ENCODE measurements at places on chromosomes 1 and 21. TPM values are rescaled to one million over a fixed set of nuclear protein-coding genes. Genes with fewer than 3 reads are reported as not detected.

DNA sequence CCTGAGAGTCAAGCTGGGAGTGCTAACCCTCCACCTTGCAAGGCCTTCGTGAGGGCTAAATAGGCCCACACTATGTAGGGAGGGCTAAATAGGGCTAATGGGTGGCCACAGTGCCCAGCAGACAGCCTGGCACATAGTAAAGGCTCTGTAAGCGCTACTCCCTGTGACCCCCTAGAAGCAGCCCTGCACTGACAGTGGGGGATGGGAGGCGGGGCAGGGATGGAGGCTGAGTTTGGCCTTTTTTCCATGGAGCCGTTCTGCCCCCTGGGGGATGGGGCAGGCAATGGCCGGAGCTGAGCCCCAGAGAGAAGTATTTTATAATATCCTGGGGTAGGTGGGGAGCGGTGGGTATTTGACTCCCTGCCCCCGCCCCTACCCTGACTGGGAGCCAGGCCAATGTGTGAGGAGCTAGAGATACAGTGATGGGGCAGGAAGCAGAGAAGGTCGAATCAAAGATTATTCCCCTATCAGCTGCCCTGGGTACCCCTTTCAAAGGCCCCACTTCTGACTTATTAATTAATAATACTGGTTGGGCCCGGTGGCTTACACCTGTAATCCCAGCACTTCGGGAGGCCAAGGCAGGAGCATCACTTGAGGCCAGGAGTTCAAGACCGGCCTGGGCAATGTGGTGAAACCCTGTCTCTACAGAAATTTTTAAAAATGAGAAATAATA, 42.3 kb downstream of the LACTBL1 start:
- DNase-seq = peak; percentile 10

DNA sequence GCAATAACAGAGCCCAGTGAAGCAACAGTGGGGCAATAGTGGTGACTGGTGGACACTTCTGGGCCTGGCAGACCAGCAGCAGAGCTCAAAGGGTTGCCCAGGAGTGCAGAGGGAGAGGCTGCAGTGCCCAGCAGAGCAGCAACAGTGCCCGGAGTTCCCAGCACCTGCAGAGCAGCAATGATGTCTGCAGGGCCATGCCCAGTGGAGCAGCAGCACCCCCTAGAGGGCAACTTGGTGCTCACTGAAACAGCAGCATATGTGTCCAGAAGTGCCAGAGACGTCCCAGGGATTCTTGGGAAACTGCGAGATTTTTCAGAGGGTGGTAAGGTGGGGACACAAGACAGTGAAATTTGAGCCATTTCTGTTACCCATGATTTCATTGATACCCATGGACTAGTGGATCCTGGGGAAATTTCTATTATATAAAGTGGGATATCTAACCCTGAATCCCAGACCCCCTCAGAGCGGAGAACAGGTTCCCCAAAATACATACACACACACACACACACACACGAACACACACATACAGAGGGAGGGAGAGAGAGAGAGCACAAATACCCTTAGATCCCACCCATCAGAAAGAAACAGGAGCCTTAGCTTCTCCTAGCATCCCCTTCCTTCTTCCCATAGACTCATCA, 156.9 kb upstream of the GJB5 start:
- DNase-seq = peak; percentile 48

GRCh38 chr1:89310976-89311375, 38.3 kb upstream of the GBP5 start:
- peak; percentile 32 for DNase-seq

GRCh38 chr1:72060466-72061245, 221.7 kb downstream of the NEGR1 start:
- DNase-seq = no peak

DNA sequence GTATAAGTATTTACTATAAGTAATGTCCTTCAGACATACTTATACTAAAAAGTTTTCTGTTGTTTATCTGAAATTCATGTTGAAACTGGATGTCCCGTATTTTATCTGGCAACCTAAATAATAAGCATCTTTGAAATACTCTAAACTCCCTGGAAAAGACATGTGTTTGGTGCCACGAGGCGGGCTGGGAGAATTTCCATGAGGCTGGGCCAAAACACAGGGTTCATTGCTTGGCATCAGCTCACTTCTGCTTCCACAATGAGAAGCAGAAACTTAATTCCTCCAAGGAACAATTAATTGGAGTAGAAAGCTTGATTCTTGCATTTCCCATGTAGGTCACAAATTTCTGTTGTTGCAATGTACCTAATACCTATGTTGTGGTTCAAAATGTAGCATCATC, 110.2 kb downstream of the PSMG1 start:
- DNase-seq = no peak

DNA sequence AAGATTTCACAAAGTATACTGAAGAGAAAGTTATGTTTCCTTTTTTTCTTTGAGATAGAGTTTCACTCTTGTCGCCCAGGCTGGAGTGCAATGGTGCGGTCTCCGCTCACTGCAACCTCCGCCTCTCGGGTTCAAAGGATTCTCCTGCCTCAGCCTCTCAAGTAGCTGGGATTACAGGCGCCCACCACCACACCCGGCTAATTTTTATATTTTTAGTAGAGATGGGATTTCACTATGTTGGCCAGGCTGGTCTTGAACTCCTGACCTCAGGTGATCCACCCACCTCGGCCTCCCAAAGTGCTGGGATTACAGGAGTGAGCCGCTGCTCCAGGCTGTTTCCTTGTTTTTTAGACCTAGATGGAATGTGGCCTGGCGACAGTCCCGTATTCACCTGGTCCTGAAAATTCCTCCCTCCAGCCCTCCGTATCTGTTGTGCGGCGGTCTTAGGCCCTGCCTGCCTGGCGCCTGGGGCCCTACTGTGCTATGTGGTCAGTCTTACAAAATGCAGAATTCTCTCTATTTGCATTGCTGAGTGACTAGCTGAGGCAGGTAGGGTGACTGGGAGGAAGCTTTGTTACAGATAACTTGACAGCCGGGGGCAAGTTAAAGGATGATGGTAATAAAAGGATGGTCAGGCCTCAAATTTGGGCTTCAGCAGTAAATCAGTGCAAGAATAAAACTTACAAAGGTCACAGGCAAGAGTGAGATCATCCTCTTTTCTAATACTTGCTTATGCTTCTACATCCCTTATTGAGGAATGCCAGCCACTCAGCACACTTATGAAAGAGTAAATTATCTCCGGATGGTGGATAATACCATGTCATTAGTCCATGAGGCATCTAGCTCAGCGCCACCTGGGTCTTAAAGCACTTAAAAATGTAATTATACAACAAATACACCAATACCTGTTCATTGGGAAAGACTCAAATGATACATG, 30.3 kb downstream of the PARK7 start:
- DNase-seq = no peak

GRCh38 chr1:2253036-2253796, 25.1 kb downstream of the SKI start:
- no peak for DNase-seq

DNA sequence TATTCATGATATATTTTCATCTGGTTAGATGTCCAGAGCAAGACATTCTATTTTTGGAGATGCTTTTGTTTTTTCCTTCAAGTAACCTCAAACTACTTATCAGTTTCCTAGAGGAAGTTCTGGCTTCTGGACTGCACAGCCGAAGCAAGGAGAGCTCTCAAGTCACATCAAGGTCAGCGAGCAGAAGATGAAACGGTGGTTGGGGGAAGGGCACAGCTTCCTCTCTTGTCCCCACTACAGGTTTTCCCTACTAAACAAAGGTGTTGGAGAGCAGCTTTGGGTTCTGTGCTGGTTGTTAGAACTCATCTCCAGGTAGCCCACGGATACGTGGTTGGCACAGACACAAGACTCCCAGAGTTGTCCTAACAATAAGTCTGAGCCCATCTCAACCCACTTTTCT, 5.1 kb upstream of the PLEKHO1 start:
- DNase-seq = no peak

DNA sequence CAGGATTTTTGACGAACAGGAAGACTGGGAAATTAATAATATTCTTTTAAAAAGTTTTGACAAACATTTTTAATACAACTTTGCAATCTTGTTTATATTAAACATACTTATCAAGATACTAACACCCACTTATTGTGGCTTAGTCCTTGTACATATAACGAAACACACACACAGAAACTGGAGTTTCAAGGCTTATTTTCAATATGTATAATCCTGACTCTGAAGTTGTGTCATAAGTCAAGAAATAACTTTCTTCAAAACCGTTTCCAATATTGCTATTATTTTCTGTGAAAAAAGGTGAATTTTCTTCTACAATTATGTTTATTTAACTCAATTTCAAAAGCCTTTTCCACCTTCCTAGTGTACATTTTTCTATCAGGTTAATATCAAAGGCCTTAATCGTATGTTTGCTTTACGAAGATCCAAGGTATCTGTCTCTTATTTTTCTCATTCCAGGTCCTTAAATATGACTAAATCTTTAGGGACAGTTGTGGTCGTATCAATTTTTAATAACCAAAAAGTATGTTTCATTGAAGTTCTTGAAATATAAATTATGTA, 1.8 kb downstream of the CDKN2C start:
- DNase-seq = no peak

DNA sequence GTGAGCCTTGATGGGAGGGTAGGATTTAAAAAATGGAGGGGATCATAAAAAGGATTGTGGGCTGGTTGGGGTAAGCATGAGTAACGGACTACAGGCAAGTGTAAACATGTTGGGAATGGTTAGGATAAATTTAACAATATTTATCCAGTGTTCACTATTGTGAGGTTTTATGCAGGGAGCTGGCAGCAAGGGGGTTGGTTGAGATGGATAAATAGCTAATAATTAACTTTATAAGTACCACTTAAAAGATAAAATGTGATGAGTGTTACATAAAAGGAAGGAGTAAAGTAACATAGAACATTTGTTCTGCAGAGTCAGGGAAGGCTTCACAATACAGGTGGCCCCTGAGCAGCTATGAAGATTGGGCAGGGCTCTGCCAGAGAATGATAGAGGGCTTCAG, 109.0 kb downstream of the NGF start:
- peak; percentile 73 for DNase-seq

DNA sequence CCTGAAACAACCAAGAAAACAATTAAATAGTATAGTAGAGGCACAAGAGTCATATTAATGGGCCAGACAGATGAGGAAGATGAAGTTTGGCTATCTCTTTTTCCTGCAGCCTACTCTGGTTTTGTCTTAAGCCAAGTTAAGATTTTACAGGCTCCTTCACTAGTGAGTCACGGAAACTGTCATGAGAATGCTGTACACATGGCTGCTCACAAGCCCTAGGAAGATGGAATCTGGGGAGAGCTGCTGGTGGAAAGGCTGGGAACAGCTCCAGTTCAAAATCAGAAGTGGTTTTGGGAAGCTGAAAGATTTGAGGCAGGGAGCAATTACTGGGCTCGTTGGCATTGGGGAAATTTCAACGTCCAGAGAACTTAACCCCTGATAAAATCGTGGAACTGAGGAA, 46.4 kb upstream of the S1PR1 start:
- DNase-seq = peak; percentile 16

- peak; percentile 53 for DNase-seq
These were observed at the start of gene EFHD2 for GRCh38 chr1:15409388-15410222. EFHD2 (plus strand) TSS chr1:15409888; CDS start chr1:15409972, 84 bp downstream.

DNA sequence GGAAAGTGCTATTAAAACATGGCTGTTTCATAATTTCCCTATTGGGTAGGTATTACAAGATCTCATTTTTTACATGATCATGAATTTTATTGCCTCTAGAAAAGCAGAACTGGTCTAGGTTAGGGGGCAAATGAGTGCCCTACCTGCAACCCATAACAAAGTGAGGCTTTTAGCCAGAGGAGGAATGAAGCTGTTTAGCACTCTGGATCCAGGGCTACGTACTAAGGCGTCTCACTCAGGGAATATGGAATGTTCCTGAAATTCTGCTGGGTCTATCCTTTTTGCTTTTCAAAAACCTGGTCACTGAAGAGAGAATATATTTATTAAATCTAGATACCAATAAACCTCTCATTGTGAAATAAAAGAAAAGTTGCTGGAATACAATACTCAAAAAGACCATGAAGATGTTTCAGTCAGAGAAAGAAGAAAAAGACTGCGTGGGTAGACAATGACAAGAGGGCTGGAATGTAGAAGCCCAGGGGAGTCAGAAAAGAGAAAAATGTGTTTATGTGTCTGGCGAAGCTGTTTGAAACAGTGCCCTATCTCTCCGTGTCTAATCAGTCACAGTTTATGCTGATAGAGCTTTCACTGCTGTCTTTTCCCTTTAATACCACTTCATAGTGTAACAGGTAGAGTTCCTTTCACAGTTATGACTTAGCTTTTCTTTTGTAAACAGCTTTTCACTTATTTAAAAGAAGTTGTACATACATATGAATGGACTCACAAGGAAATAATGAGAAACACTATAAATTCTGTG, 25.0 kb upstream of the SYDE2 start:
- no peak for DNase-seq

DNA sequence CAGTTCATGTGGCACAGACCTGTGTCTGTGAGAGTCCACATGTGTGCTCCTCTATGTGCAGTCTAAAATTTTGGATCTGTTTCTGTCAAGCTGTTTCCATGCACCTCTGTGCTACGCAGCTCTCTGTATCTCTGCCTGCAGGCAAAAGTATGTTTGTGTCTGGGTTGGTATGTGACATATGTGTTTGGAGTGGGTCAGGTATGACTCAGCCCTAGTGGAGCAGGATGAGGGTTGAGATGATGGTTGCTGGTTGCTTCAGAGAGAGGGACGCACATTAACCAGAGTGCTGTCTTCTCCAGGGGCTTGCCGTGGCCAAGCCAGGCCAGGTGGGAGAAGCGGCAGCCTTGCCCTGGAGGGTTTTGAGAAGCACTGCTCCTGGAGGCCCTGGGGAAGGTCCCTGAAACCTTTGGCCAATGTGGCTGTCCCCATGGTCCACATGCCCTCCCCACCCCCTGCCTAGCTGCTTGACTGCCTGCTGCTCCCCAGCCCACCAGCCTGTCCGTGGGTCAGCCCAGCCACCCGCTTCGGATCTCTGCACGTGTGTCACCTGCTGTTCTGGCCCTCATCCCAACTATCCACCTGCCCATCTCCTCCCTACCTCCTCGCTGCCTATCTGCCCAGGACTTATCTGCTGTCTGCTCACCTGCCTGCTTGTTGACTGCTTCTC, 4.1 kb upstream of the EVA1B start:
- peak; percentile 82 for DNase-seq

DNA sequence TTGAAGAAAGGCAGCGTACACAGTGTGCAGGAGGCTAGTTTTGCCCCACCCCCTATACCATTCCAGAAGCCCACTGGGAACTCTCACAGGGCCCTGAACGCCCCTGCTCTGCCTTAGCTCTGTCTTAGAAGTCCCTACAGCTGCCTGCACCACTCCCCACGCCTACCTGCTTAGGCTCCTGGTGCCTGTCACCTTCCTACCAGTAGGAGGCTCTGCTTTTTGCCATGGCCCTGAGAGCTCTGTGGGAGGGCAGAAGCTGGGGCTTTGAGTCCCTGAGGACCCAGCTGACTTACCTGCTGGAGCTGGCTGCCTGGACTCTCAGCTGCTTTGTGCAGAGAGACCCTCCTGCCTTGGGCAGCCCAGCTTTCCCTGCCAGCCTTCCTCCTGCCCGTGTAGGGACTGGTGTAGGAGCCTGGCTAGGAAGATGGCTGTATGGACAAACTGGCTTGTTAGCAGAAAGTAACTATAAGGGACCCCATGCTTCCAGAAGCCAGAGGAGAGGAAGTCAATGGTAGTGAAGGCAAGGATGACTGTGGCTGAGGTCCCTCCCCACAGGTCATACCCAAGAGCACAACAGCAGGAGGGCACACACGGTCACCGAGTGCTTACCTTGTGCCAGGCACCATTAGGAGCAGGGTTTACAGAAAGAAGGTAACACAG, 9.8 kb upstream of the CELSR2 start:
- DNase-seq = peak; percentile 76

RGS16 gene
- 3.7 TPM for total RNA-seq

SLAMF9 gene
- 16.6 TPM for total RNA-seq

ARHGEF10L gene
- total RNA-seq = 6.3 TPM

GSTM5 gene
- total RNA-seq = not detected

GPX7 gene
- total RNA-seq = 1.7 TPM

AMY1B gene
- total RNA-seq = not detected

Data from bronchial epithelial cell (primary cell).